ENCODE measurements at places on chromosomes 4 and X.

- H3K4me1 ChIP-seq: peaks cover 50% of the 10 kb centered on the region
- peak overlapping the region; percentile 79 for H3K27ac ChIP-seq
- H3K36me3 ChIP-seq: no peaks in the 10 kb centered on the region
- H3K27me3 ChIP-seq: no peaks in the 10 kb centered on the region
- DNase-seq: peak; percentile 54
These were observed 855 bp downstream of the KLF3 start for GRCh38 chr4:38664706-38665401.

DNA sequence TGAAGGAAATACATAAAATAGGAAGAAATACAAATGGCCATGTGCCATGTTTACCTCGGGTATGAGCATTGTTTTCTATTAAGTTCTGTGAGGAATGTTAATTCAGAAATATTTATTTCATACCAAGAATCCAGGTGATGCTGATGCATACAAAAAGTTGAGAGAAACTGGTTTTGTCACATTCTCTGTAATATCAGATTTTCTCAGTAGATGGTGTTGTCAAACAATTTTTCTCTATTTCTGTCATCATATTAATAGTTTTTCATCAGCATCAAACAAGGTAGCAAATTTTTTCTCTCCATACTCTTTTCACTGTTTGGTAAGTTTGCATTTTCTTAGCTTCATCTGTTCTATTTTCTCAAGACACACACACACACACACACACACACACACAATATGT is 179.8 kb downstream of the KLHL4 start:
- no peaks in the 10 kb centered on the region for H3K27me3 ChIP-seq
- H3K27ac ChIP-seq: no peak overlapping the region
- H3K36me3 ChIP-seq: no peaks in the 10 kb centered on the region
- H3K4me1 ChIP-seq: no peaks in the 10 kb centered on the region

DNA sequence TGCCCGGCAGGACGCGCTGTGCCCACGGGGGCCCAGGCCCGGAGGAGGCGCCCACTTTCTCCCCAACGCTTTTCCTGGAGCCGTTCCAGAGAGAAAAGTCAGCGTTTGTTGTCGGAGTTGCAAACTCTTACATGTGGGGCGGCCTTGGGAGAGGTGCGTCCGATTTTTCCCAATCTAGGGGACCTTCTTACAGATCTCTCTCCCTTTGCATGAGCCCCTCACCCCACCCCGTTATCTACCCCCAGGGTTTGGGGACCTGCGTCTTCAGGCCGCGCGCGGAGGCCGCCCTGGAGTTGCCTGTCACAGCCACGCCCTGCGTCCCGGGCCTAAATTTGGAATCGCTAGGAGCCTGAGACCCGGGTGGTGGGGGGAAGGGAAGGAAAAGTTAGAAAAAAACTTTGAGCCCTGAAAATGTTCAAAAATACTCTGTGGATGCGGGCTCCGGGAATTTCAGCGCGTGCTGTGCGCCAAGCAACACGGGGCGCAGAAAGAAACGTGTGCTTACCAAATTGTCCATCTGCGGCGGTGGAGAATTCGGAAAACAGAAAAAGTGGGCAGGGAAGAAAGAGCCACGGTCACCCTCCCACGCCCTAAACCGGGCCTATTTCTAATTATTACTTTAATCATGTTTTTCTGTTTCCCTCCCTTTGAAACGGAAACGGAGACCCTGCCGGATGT is 587 bp downstream of the CD99 start:
- no peaks in the 10 kb centered on the region for H3K27me3 ChIP-seq
- H3K4me3 ChIP-seq: peak overlapping the region; percentile 77
- peaks cover 38% of the 10 kb centered on the region for H3K4me1 ChIP-seq
- DNase-seq: no peak
- peak overlapping the region; percentile 77 for H3K27ac ChIP-seq

GRCh38 chrX:135200297-135200696 is 29.1 kb upstream of the CT55 start:
- H3K4me1 ChIP-seq: no peaks in the 10 kb centered on the region
- no peaks in the 10 kb centered on the region for H3K27me3 ChIP-seq
- DNase-seq: no peak
- H3K4me3 ChIP-seq: no peak overlapping the region
- no peaks in the 10 kb centered on the region for H3K36me3 ChIP-seq

GRCh38 chr4:114361249-114361648 is 237.4 kb upstream of the UGT8 start:
- H3K27ac ChIP-seq: no peak overlapping the region
- no peak overlapping the region for H3K4me3 ChIP-seq
- no peaks in the 10 kb centered on the region for H3K4me1 ChIP-seq
- H3K27me3 ChIP-seq: no peaks in the 10 kb centered on the region

GRCh38 chr4:156805696-156806095 is 165.9 kb downstream of the PDGFC start:
- H3K27ac ChIP-seq: no peak overlapping the region
- H3K4me1 ChIP-seq: no peaks in the 10 kb centered on the region
- H3K4me3 ChIP-seq: no peak overlapping the region
- no peak for DNase-seq
- no peaks in the 10 kb centered on the region for H3K36me3 ChIP-seq
- no peaks in the 10 kb centered on the region for H3K27me3 ChIP-seq

DNA sequence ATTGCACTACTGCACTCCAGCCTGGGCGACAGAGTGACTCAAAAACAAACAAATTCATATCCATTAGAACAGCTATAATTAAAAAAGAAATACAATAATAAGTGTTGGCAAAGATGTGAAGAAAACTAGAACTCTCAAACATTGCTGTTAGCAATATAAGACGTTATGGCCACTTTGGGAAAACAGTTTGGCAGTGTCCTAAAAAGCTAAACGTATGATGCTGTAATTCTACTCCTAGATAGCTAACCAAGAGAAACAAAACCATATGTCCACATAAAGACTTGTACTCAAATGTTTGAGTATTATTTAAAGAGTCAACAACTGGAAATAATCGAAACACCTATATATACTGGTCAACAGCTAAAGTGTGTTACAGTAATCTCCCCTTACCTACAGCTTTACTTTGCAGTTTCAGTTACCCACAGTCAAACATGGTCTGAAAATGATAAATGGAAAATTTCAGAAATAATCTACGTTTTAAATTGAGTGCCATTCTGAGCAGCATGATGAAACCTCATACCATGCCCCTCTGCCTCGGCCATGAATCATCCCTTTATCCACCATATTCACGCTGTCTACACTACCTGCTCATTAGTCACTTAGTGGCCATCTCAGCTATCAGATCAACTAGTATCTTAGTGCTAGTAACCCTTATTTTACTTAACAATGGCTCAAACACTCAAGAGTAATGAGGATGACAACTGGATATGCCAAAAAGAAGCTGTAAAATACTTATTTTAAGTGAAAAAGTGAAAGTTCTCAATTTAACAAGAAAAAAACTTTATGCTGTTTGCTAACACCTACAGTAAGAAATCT is 4.9 kb downstream of the ELF2 start:
- H3K36me3 ChIP-seq: no peaks in the 10 kb centered on the region
- DNase-seq: no peak
- H3K27me3 ChIP-seq: no peaks in the 10 kb centered on the region

- DNase-seq: peak; percentile 47
- no peaks in the 10 kb centered on the region for H3K27me3 ChIP-seq
- peaks cover 41% of the 10 kb centered on the region for H3K4me1 ChIP-seq
- H3K27ac ChIP-seq: no peak overlapping the region
- H3K36me3 ChIP-seq: no peaks in the 10 kb centered on the region
These were observed 35.3 kb downstream of the NBDY start for GRCh38 chrX:56764153-56764974.

Measured in CD8-positive, alpha-beta memory T cell (primary cell).